Melanocyte of skin (primary cell): ENCODE measurements at places on chromosomes 2 and 18. TPM values are rescaled to one million over a fixed set of nuclear protein-coding genes. Genes with fewer than 3 reads are reported as not detected.

Gene TRIM54
- under 0.01 TPM in 1 of 2 replicates, not detected in the other for total RNA-seq

Gene UGT1A9
- total RNA-seq, result not detected in 2 replicates

Gene CKAP2L
- 15.0 and 15.7 TPM in 2 replicates for total RNA-seq

Gene TRAPPC12
- 54.6 and 65.1 TPM in 2 replicates for total RNA-seq

Gene DGUOK
- total RNA-seq, result 62.2 and 67.3 TPM in 2 replicates

Gene TNP1
- not detected in 2 replicates for total RNA-seq
